Naive thymus-derived CD4-positive, alpha-beta T cell (primary cell): ENCODE measurements at places on chromosomes 7 and 10. TPM values are rescaled to one million over a fixed set of nuclear protein-coding genes. Genes with fewer than 3 reads are reported as not detected.

Gene FAM131B
- total RNA-seq = not detected

Gene AKR1C1
- 4.7 TPM for total RNA-seq

Gene ADCY1
- total RNA-seq = not detected

Gene RNF133
- not detected for total RNA-seq

Gene MRLN
- not detected for total RNA-seq

Gene DENND11
- 53.6 TPM for total RNA-seq

GRCh38 chr10:100709146-100710082 lies 36.0 kb upstream of the PAX2 start:
- no peaks in the 10 kb centered on the region for H3K4me1 ChIP-seq
- H3K27ac ChIP-seq = no peak overlapping the region
- no peaks in the 10 kb centered on the region for H3K27me3 ChIP-seq

DNA sequence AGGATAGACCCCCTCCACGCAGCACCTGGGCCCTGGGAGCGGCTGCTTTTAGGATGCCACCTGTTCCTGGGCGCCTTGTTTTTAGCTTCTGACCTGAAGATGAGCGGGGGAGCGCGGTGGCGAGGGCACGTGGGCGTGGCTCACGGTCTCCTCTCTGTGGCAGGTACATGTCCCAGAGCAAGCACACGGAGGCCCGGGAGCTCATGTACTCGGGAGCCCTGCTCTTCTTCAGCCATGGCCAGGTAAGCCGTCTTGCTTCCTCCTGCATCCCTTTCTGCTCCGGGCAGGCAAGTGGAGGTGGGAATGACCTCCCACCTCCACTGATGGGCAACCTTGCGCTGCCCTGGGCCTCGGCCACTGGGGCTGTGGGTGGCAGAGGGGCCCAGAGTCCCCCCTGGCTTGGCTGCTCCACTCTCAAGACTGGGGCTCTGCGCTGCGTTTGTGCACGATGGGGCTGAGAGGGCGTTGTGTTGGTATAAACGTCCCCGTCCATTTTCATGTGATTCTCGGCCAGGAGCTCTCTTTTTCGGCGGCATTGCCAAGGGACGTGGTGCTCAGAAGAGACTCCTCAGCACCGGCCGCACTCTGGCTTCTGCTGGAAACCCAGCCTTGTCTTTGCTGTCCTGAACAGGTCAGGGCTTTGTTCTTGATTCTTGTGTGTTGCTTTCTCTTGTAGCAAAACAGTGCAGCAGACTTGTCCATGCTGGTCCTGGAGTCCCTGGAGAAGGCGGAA lies 9.7 kb downstream of the GET4 start:
- no peak overlapping the region for H3K4me3 ChIP-seq
- H3K27ac ChIP-seq = no peak overlapping the region
- no peaks in the 10 kb centered on the region for H3K36me3 ChIP-seq
- no peaks in the 10 kb centered on the region for H3K4me1 ChIP-seq
- no peaks in the 10 kb centered on the region for H3K27me3 ChIP-seq
- no peak for DNase-seq

DNA sequence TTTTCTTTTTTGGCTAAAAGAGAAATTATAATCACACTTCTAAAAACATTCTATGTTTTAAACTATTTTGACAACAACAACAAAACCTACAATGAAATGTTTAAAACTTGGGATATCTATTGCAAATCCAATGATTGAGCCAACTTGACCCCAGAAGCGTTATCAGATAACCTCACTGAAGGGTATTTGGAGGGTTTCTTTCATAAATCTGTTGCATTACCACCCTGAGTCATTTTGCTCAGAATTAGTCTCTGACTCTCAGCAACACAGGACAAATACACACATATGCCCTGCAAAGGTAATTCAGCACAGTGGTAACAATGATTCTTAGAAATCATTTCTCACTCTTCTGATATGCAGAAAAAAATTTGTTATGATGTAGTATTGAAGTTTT lies 2.3 kb upstream of the COL1A2 start:
- H3K4me3 ChIP-seq = no peak overlapping the region
- no peaks in the 10 kb centered on the region for H3K4me1 ChIP-seq
- no peak for DNase-seq
- H3K27me3 ChIP-seq = no peaks in the 10 kb centered on the region

GRCh38 chr7:113799896-113800295 lies 118.9 kb downstream of the PPP1R3A start:
- no peaks in the 10 kb centered on the region for H3K27me3 ChIP-seq
- no peak for DNase-seq
- no peaks in the 10 kb centered on the region for H3K4me1 ChIP-seq
- H3K27ac ChIP-seq = no peak overlapping the region
- no peak overlapping the region for H3K4me3 ChIP-seq

- DNase-seq = no peak
- no peaks in the 10 kb centered on the region for H3K4me1 ChIP-seq
- no peaks in the 10 kb centered on the region for H3K27me3 ChIP-seq
Measured at GRCh38 chr10:74113546-74113945, 37.1 kb downstream of the AP3M1 start.

GRCh38 chr10:98023024-98023423 lies 7.4 kb downstream of the CRTAC1 start:
- H3K36me3 ChIP-seq = no peaks in the 10 kb centered on the region
- no peak for DNase-seq
- H3K4me3 ChIP-seq = no peak overlapping the region

DNA sequence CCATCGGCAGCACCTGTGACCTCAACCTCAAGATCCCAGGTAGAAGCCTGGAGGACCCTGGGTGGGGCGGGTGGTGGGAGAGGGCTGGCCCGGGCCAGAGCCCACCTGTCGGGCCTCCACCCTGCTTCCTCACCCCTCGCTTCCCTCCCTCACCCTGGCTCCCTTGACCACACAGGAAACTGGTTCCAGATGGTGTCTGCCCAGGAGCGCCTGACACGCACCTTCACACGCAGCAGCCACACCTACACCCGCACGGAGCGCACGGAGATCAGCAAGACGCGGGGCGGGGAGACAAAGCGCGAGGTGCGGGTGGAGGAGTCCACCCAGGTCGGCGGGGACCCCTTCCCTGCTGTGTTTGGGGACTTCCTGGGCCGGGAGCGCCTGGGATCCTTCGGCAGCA lies 8.9 kb upstream of the ATP6V1F start:
- H3K4me1 ChIP-seq = no peaks in the 10 kb centered on the region
- H3K27ac ChIP-seq = no peak overlapping the region
- no peaks in the 10 kb centered on the region for H3K36me3 ChIP-seq
- no peak overlapping the region for H3K4me3 ChIP-seq

DNA sequence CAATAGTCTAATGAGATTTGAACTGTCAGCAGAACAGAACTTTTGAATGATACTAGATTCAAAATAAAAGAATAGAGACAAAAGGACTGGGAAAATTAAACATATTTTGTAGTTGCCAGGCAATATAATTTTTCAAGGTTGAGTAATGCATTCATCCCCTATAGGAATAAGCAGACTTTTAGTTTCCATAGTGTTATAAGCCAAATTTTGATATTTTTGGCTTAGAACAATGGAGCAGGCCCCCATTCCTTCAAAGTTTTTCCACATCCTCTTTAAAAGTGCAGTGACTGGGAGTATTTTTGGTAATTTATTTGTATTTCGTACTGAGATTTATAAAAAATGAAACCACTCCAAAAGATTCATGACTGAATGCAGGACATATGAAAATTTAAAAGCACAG lies 24.0 kb downstream of the MEOX2 start:
- no peaks in the 10 kb centered on the region for H3K36me3 ChIP-seq
- H3K27ac ChIP-seq = no peak overlapping the region
- no peaks in the 10 kb centered on the region for H3K27me3 ChIP-seq
- H3K4me3 ChIP-seq = no peak overlapping the region
- H3K4me1 ChIP-seq = no peaks in the 10 kb centered on the region

DNA sequence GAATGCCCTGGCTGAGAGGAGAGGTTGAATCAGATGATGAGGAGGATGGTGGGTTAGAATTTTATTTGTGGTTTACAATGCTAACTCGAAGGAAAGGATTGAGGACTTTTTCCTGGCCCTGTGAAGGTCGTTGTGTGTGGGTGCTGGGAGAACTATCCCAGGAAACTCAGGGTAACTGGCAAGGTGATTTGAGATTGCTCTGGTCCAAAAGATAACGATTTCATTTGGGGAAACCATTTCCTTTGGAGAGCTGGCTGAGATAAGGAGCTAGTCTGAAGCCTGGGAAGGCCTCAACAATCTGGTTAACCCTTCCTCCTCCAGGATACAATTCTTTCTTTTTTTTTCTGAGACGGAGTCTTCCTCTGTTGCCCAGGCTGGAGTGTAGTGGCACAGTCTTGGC lies 33.0 kb downstream of the HK1 start:
- H3K27ac ChIP-seq = no peak overlapping the region
- no peaks in the 10 kb centered on the region for H3K36me3 ChIP-seq
- H3K4me1 ChIP-seq = no peaks in the 10 kb centered on the region
- no peak overlapping the region for H3K4me3 ChIP-seq
- H3K27me3 ChIP-seq = no peaks in the 10 kb centered on the region

DNA sequence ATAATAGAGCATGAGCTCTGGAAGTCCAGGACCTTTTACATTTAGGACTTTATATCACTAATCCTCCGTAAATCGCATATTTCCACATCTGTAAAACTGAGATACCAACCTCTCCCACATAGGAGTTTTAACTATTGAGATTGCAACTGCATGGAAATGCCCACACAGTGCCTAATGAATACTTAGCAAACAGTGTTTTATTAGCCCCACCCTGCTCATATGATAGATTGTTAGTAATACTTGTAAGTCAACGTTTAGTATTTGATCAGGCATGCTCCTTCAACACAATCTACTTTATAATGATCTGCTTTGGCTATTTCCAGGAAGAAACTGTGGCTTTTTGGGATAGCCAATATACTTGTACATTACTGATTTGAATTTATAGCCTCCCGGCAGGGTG lies 8.5 kb downstream of the PDZD8 start:
- H3K4me1 ChIP-seq = peaks cover 8% of the 10 kb centered on the region
- H3K27ac ChIP-seq = no peak overlapping the region
- no peaks in the 10 kb centered on the region for H3K27me3 ChIP-seq
- H3K4me3 ChIP-seq = no peak overlapping the region
- H3K36me3 ChIP-seq = no peaks in the 10 kb centered on the region

DNA sequence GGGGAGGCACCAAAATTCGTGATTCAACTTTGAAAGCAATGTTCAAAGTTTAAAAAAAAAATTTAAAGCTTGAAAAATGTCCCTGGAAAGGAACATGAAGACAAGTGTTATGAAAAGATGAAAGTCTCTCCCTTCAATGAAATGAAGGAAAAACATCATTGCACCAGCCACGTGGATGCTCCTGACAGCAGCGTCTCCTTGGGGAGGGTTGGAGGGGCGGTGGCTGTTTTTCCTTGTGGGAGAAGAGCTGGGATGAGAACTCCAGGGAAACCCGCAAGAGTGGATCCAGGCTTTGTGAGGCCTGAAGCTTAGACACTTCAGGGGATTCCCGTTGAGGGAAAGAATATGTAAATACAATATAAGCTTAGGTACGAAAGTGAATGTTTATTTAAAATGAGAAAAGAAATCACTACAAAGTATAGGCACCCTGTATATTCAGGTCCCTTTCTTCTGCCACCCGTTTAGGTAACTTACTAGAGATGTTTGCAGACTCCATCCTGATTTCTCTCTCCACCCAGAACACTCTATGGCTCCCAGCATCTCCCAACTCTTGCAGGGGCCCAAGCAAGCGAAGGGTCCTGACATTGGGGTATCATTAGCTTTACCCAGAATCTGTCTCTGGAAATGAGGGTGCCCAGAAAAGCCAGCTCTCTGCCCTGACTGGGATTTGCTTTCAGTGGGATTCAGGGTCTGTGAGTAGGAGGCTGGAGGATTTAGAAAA lies 63.1 kb upstream of the BAIAP2L1 start:
- no peak for DNase-seq
- H3K27me3 ChIP-seq = no peaks in the 10 kb centered on the region
- H3K36me3 ChIP-seq = no peaks in the 10 kb centered on the region
- no peak overlapping the region for H3K4me3 ChIP-seq
- H3K27ac ChIP-seq = no peak overlapping the region

- no peaks in the 10 kb centered on the region for H3K36me3 ChIP-seq
- no peak for DNase-seq
- no peaks in the 10 kb centered on the region for H3K4me1 ChIP-seq
- H3K4me3 ChIP-seq = no peak overlapping the region
- no peak overlapping the region for H3K27ac ChIP-seq
Measured at GRCh38 chr7:80467069-80467468, 44.8 kb downstream of the GNAT3 start.

GRCh38 chr7:33775790-33776189 lies 129.5 kb upstream of the BMPER start:
- H3K27ac ChIP-seq = no peak overlapping the region
- DNase-seq = no peak
- H3K4me3 ChIP-seq = no peak overlapping the region
- H3K36me3 ChIP-seq = no peaks in the 10 kb centered on the region
- H3K27me3 ChIP-seq = no peaks in the 10 kb centered on the region

- H3K27ac ChIP-seq = no peak overlapping the region
- no peak for DNase-seq
- H3K4me3 ChIP-seq = no peak overlapping the region
Measured at GRCh38 chr7:50047716-50048115, 45.3 kb downstream of the ZPBP start.

DNA sequence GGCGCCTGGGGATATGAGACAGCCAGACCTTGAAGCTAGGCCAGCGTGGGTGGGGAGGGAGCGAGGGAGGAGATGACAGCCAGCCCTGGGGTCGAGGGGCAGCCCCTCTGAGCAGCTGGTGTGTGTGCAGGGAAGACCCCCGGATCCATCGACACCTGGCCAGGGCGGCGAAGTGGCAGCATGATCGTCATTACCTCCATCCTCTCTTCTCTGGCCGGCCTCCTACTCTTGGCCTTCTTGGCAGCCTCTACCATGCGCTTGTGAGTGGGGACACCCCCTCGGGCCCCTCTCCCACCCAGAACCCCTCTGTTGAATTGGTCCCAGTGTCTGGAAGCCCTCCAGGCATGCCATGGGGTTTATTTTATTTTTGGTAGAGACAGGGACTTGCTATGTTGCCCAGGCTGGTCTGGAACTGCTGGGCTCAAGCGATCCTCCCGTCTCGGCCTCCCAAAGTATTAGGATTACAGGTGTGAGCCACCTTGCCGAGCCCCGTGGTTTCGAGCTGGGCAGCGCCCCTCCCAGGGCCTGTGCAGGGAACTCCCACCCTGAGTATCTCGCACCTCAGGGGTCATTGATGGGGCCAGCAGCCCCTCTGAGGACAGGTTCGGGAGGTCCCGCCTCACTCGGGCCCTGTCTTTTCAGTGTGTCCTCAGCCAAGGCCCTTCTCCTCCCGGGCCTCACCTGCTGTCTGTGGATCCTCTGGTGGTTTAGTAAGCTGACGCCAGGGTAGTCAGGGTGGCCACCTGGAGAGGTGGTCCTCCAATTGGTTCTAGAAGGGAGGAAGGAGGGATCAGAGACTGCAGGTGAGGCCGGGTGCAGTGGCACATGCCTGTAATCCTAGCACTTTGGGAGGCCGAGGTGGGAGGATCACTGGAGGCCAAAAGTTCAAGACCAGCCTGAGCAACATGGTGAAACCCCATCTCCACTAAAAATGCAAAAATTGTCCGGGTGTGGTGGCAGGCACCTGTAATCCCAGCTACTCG lies 3.8 kb downstream of the UPK3B start:
- no peak overlapping the region for H3K4me3 ChIP-seq
- H3K36me3 ChIP-seq = no peaks in the 10 kb centered on the region
- no peak overlapping the region for H3K27ac ChIP-seq
- no peaks in the 10 kb centered on the region for H3K27me3 ChIP-seq

GRCh38 chr7:73329861-73330581 lies 2.1 kb downstream of the FKBP6 start:
- no peak overlapping the region for H3K27ac ChIP-seq
- H3K27me3 ChIP-seq = no peaks in the 10 kb centered on the region
- H3K36me3 ChIP-seq = no peaks in the 10 kb centered on the region

- no peaks in the 10 kb centered on the region for H3K4me1 ChIP-seq
- no peak overlapping the region for H3K27ac ChIP-seq
- H3K27me3 ChIP-seq = no peaks in the 10 kb centered on the region
- no peak for DNase-seq
- no peak overlapping the region for H3K4me3 ChIP-seq
Measured at GRCh38 chr10:123021517-123021916, 12.7 kb downstream of the ACADSB start.
